AG09319 (cell line): ENCODE measurements at places on chromosomes 6 and 20.

DNA sequence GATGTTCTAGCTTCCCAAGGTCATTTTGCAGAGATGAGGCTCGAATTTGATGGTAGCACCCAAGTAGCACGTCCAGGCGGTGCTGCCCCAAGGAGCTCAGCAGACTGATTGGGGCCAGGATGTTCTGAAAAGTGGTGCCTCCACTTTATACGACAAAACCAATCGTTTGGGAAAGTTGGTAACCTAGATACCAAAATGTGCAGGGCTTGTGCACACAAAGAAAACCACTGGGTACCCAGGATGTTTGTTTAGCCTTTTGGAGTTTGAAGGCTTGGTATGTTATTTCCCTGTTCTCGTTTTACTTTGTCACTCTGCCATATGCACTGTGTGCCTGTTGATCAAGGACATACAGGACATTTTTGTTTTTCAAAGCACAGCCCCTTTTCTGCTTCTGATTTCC, 40.7 kb upstream of the PBOV1 start:
- DNase-seq, result no peak

- no peak for DNase-seq
These were observed 41.6 kb upstream of the NFATC2 start for GRCh38 chr20:51584116-51584515.

DNA sequence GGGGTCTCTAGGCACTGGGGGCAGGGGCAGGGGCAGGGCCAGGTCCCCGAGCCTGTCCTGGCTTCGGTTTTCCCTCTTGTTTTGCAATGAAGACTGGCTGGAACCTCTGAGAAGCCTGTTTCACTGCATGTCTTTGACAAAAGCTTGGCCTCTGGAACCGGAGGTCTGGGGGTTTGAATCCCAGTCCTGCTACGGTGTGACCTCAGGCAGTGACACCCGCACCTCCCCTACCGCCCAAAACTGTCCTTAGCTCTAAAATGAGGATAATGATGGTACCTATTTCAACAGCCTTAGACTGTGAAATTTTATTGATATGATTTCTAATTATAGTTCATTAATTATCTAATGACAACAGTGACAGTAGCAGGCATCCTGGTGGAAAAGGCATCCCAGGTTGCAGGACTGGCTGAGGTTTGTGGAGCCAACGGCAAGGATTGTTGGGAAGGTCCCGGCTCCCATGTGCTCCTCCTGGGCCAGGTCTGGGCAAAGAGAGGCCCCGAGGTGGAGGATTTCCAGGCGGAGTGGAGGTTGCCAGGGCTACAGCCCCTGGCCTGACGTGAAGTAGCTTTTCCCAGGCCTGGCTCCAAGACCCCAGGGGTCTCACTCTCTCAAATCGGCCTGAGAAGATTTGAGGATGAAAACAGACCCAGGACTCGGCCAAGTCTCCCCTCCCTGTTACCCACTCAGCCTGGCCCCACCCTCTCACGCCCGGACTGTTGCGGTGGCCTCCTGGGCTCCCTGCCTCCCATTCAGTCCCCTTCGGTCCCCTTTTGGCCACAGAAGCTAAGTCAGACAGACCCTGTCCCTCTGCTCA, 57.9 kb downstream of the SNAI1 start:
- no peak for DNase-seq

DNA sequence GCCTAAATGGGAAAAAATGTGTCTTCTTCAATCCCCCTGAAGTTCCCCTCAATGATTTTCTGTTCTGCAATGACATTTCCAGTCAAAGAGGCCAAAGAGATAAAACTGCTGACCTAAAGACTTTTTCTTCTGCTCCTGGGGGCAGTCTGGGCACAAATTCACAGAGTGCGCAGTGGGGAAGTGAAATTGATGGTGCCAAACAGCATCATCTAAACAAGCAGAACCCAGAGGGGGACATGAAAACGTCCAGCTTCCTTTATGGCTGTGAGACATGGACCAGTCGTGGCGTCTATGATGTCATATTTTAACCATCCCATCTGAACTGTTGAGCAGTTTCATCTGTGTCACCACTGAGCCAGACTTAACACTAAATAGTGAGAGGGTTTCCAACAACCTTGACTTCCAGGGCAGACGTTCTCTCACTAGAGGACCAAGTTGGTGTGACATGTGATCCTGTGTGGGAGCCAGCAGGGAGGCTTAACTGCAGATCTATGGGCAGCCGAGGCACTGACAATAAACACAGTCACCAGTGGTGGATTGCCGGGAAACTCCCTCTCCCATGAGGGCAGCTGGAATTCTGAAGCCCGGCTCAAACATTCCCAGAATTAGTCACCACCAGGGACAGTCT, 12.4 kb downstream of the SCML4 start:
- no peak for DNase-seq

- no peak for DNase-seq
These were observed 258.4 kb upstream of the JARID2 start for GRCh38 chr6:14987490-14987889.

GRCh38 chr20:24892931-24893330, 56.1 kb upstream of the CST7 start:
- DNase-seq, result no peak

DNA sequence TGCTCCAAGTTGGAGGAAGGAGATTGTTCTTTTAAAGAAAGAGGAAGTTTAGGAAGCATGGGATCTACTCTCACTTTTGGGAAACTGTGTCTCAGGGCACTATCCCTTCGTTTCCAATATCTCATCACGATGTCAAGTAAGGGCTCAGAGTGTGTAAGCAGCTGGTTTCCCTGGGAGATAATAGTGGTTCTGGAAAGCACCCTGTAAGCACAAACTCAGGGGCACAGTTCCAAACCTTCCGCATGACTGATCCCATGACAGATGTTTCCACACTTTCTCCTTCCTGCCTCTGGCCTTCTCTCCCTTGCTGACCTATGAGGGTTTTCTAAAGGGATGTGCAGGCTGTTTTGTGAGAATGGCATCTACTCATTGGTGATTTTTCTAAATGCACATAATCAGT, 33.9 kb downstream of the ADTRP start:
- peak; percentile 78 for DNase-seq

- no peak for DNase-seq
These were observed 7.0 kb upstream of the OR14J1 start for GRCh38 chr6:29294499-29294914.

GRCh38 chr20:23585449-23585807, 17.1 kb upstream of the CST9L start:
- no peak for DNase-seq

GRCh38 chr6:142478117-142478516, 176.3 kb downstream of the ADGRG6 start:
- no peak for DNase-seq

DNA sequence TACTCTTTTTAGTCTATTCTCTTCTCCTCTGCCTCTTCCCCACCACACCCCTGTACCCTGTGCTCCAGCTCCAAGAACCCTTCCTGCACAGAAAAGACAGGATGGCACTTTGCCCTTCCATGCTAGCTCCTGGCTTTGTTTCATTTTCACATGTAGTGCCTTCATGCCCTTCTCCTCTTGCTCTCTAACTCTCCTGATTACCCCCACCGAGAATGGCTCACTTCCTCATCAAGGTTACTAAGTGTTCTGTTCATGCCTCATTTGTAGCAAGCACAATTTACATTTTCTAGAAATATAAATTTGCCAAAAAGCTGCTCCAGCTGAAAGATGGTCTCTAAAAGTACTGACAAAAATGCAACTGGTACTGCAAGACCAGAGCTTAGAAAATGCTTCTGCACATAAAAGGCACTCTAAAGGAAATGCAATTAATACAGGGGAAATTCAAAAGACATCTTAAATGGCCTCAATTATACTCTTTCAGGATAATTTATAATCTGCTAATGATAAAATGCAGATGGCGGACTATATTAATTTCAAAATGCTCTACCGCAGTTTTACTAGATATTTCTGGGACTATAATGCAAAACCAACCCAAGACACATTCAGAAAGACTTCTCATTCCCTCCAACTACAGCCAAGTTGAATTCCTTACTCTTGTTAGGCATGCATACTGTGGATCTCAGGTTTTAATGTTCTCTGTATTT, 570.2 kb downstream of the PRKN start:
- DNase-seq, result no peak

DNA sequence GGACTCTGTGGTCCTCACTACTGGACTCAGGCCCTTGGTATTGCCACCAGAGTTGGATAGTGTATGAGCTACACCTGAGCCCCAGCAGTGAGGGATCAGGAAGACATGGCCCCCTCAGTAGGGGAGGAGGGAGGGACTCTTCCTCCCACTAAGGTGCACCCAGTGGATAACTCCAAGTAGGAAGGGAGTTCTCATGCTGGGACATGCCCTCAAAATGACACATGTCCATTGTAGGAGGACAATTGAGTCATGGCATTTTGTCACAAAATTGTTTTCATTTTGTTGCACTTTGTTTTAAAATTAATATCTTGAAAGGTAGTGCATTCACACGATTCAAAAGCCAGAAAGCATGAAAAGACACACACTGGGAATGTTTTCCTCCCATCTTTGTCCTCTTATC, 127.2 kb downstream of the FOXO3 start:
- DNase-seq, result no peak

- DNase-seq, result no peak
These were observed 133.7 kb upstream of the IFNGR1 start for GRCh38 chr6:137352859-137353258.

- DNase-seq, result no peak
These were observed 508 bp downstream of the NOP56 start for GRCh38 chr20:2652724-2653555.

DNA sequence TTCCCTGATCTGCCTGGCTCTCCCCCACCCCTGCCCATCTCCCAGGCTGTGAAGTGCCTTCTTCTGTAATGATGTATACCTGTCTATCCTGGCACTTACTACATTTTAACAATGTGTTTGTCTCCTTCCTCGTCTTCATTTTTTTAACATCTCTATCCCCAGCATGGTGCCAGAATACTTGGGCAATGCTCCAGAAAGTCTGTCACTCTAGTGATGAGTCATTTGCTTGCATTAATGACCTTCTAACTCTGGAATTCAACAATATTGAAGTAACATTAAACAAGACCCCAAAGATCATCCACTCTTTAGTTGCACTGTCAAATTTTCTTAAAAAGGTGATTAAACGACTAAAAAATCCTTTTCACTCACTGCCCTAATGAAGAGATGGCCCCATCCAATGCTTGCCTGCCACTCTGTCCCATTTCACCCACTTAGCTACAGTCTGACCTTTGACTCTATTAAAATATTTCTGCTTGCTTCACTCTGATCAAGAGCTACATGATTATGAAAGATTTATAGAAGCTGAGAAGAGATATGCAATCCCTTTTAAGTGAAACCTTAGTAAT, 7.7 kb upstream of the KLHL31 start:
- DNase-seq, result no peak

- DNase-seq, result no peak
These were observed 703 bp downstream of the MRPL2 start for GRCh38 chr6:43058531-43058930.

- DNase-seq, result no peak
These were observed 95.3 kb upstream of the BHLHE23 start for GRCh38 chr20:63101781-63102720.

DNA sequence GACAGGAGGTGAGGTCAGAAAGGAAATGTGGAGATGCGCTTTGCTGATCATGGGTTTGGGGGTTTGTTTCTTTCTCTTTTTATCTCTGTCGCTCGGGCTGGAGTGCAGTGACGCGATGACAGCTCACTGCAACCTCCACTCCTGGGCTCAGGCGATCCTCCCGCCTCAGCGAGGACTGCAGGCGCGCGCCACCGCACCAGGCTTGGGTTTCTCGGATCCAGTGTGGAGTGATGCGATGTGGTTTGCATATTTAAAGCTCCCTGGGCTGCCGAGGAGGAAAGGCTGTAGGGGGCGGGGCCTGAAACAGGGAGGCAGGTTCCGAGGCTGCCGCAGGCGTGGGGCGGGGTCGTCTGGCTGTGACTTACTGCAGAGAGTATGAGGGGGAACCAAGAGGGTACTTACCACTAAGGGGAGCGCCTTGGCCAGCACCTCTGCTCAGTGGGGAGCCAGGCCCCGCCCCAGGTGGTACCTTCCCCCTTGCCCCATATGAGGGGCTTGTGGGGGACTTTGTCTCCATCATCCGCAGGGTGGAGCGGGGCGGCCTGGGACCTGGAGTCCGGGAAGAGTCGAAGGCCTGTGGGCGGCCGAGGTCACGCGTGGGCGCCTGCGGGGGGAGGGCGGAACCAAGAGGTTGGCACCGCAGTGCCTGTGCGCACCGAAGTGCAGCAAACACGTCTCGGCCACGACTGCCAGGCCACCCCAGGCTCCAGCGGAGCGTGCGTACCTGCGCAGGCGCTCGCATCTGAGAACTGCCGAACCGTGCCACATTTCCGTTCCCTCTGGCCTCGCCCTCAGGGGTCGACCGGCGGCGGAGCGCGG, 12.7 kb upstream of the BAK1 start:
- no peak for DNase-seq

DNA sequence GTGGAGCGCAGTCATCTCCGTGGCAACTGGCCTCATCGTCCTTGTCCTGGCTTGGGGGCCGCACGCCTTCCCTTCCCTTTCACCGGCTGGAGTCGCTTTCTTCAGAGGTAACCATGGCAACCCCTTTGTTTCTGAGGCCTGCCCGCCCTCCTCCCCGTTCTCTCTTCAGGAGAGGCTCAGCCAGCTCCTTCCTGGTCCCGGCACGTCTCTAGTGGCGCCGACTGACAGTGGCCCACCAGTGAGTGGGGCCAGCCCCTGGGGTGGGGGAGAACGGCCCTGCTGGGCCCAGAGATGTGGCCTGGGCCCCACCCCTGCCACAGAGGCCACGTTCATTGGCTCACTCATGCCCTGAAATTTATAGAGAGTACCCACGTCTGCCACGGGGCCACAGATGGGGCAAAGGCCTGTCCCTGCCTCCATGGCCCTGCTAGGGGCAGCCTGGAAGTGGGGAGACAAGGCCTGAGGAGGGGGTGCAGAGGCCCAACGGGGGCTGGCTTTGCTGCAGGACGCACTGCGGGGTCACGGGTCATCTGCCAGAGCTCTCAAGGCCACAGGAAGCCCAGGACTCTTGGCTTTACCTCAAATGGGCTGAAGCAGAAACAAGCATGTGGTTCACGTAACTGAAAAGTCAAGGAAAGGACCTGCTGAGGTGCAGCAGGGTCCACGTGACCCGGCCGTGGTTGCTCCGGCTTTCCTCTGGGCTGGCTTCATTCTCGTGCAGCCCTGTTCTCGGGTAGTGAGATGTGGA, 1.4 kb upstream of the OSBPL2 start:
- DNase-seq, result no peak

GRCh38 chr6:98828941-98829411, 5.4 kb upstream of the POU3F2 start:
- DNase-seq, result no peak

DNA sequence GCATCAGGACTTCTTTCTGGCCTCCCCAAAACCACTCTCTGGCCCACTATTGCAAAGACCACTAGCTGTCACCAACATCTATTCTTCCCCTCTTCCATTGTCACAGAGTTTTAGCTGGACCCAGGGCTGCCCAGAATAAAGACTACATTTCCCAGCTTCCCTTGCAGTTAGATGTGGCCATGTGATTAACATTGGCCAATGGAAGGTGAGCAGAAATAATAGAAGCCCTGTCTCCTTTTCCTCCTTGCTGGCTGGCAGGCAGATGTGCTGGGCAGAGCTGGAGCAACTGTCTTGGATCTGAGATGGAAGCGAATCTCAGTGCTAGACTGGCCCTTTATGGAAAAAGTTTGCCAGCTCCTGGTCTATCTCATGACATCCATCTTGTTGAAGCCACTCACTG, 97.0 kb downstream of the KCNB1 start:
- DNase-seq, result no peak
